ENCODE measurements at places on chromosomes 11 and 22. TPM values are rescaled to one million over a fixed set of nuclear protein-coding genes. Genes with fewer than 3 reads are reported as not detected.

The LRRC75B gene
- 7.6 TPM for total RNA-seq

The PLEKHB1 gene
- 0.89 TPM for total RNA-seq

The TMPRSS4 gene
- total RNA-seq, result not detected

The BIK gene
- 0.30 TPM for total RNA-seq

The ATXN10 gene
- 73.1 TPM for total RNA-seq

The SLC22A6 gene
- total RNA-seq, result not detected

The ACCS gene
- 3.1 TPM for total RNA-seq

The P2RY2 gene
- total RNA-seq, result 0.17 TPM

The KRTAP5-1 gene
- total RNA-seq, result not detected

The CCDC82 gene
- total RNA-seq, result 5.2 TPM

The H19 gene
- 36.1 TPM for total RNA-seq

The HORMAD2 gene
- total RNA-seq, result not detected

The UBQLN3 gene
- not detected for total RNA-seq

The CLMP gene
- total RNA-seq, result 90.7 TPM

The RNF215 gene
- 16.6 TPM for total RNA-seq

The MPZL3 gene
- total RNA-seq, result 0.34 TPM

The PIWIL4 gene
- 0.59 TPM for total RNA-seq

The TSGA10IP gene
- under 0.01 TPM for total RNA-seq

The OR56B1 gene
- total RNA-seq, result not detected

The GRAP2 gene
- total RNA-seq, result not detected

The PTPN5 gene
- total RNA-seq, result not detected

The FBLN1 gene
- 211 TPM for total RNA-seq

The OR8J3 gene
- total RNA-seq, result not detected

The NCR3LG1 gene
- total RNA-seq, result 4.2 TPM

The ZNF215 gene
- total RNA-seq, result 3.2 TPM

The MPZL2 gene
- total RNA-seq, result not detected

The SCUBE1 gene
- total RNA-seq, result 0.17 TPM

The SLC7A4 gene
- total RNA-seq, result 0.17 TPM

The CCDC116 gene
- not detected for total RNA-seq

The VWA5A gene
- 23.5 TPM for total RNA-seq

The ST14 gene
- 0.17 TPM for total RNA-seq

The DCDC1 gene
- total RNA-seq, result not detected

The TUBA8 gene
- 0.59 TPM for total RNA-seq

The AHNAK gene
- 218 TPM for total RNA-seq

The NOX4 gene
- 3.0 TPM for total RNA-seq

The SERHL2 gene
- total RNA-seq, result 3.0 TPM

The SLC5A1 gene
- total RNA-seq, result not detected

The MPPED2 gene
- total RNA-seq, result 0.17 TPM

All from bronchus fibroblast of lung (primary cell).